ENCODE measurements at places on chromosomes 13 and 19. TPM values are rescaled to one million over a fixed set of nuclear protein-coding genes. Genes with fewer than 3 reads are reported as not detected.

The BORCS8 gene
- total RNA-seq: 14.5 TPM

DNA sequence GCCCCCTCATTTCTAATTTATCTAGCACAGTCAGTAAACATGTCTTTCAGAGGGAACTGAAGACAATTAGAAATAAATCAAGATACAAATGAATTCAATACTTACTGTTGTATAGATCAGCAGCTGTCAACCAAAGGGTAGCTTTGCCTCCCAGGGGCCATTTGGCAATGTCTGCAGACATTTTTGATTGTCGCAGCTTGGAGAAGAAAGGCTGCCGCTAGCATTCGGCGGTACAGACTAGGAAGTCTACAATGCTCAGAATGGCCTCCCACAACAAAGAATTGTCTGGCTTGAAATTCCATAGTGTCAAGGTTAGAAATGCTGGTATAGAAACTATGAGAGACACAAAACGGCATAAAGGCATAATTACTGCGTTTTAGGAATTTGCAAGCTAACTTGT lies 91.6 kb downstream of the RGCC start:
- H3K4me1 ChIP-seq: peaks cover 14% of the 10 kb centered on the region
- H3K36me3 ChIP-seq: no peaks in the 10 kb centered on the region
- no peaks in the 10 kb centered on the region for H3K27me3 ChIP-seq
- no peak for DNase-seq
- H3K4me3 ChIP-seq: no peak overlapping the region
- no peak overlapping the region for H3K27ac ChIP-seq

The KLK10 gene
- not detected for total RNA-seq

The ZNF536 gene
- not detected for total RNA-seq

The GJA3 gene
- 0.37 TPM for total RNA-seq

GRCh38 chr13:79997244-79997643 lies 343.7 kb downstream of the SPRY2 start:
- H3K4me3 ChIP-seq: no peak overlapping the region
- no peak overlapping the region for H3K27ac ChIP-seq
- H3K36me3 ChIP-seq: no peaks in the 10 kb centered on the region
- DNase-seq: no peak
- peaks cover 5% of the 10 kb centered on the region for H3K4me1 ChIP-seq

All from chondrocyte (in vitro differentiated cells).